PC-3 (cell line): ENCODE measurements at places on chromosomes 7 and 10.

- DNase-seq = no peak
Measured at GRCh38 chr7:125390981-125391380, 461.4 kb upstream of the POT1 start.

GRCh38 chr10:23293145-23293724, 51.4 kb downstream of the C10orf67 start:
- peak; percentile 56 for DNase-seq

DNA sequence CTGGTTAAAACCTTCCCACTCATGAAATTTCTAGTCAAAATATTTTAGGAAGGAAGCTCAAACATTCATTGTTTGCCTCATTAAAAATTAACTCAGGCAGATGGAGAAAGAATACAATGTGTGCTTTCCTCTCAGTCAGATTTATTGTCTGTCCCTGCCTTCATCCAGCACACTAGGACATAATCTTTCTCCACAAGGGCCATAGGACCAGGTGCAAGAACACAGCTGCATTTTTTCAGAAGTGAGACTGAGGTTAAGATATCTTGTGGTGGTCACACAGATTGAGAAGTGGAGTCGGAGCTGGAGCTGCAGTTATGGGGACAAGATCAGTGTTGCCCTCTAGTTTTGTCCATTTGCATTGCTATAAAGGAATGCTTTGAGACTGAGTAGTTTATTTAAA, 666.3 kb downstream of the CCSER2 start:
- no peak for DNase-seq

DNA sequence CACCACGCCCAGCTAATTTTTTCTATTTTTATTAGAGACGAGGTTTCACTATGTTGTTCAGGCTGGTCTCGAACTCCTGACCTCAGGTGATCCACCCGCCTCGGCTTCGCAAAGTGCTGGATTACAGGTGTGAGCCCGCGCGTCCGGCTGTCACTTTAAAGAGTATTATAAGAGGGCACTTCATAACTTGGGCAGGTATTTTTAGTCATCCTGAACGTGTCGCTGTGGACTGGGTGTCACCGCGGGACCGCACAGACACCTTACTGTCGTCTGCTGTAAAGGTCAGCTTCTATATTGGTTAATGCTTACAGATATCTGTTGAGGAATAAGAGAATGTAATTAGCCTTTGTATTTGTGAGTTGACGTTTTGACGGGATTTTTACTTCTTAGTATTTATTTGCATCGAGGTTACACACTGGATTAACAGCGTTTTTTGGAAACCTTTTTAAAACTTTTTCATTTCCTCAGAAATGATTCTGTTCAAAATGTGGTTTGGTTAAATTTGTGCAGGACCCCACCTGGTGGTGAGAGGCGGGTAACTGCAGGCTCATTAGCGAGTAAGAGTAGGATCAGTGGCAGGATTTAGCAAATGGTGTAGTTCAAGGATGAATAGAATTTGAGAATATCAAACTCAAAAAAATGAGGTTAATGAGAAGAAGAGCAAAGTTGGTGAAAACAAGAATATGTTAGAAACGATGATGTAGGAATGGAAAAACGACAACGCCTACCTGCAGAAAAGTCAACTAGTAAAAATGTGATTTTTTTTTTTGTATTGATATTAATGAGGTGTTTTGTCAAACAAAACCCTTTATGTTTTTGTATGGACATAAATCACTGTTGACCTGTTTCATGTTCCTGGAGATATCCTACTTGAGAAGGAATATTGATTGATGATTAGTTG, 3.2 kb downstream of the DNAJB6 start:
- DNase-seq = peak; percentile 76

DNA sequence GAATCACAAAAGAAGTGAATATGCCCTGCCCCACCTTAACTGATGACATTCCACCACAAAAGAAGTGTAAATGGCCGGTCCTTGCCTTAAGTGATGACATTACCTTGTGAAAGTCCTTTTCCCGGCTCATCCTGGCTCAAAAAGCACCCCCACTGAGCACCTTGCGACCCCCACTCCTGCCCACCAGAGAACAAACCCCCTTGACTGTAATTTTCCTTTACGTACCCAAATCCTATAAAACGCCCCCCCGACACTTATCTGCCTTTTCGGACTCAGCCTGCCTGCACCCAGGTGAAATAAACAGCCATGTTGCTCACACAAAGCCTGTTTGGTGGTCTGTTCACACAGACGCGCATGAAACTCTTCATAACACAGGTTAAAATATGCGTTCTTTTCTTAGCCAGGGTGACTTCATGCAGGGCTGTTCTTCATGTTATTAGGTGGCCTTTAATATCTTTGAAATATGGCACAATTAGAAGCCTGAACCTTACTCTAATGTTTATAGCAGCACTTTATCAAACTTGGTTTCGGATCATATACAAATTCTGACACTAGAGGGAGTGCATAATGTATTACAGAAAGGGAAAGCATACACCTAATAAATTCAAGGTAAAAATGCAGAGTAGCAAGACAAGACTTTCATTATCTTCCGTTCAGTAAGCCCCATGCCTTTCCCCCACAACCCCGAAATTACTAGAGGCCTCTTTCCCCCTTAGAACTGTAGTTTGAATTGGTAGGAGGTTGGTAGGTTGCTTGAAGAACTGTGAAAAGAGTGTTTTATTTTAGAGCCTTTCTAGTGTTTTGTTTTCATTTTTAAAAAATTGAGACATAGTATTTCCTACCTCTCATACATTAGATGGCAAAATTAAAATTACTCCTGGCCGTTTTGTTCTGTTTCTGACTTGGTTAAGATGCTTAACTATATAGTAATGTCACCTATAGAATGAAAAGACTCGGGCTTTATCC, 117.9 kb downstream of the NPY start:
- DNase-seq = peak; percentile 65

DNA sequence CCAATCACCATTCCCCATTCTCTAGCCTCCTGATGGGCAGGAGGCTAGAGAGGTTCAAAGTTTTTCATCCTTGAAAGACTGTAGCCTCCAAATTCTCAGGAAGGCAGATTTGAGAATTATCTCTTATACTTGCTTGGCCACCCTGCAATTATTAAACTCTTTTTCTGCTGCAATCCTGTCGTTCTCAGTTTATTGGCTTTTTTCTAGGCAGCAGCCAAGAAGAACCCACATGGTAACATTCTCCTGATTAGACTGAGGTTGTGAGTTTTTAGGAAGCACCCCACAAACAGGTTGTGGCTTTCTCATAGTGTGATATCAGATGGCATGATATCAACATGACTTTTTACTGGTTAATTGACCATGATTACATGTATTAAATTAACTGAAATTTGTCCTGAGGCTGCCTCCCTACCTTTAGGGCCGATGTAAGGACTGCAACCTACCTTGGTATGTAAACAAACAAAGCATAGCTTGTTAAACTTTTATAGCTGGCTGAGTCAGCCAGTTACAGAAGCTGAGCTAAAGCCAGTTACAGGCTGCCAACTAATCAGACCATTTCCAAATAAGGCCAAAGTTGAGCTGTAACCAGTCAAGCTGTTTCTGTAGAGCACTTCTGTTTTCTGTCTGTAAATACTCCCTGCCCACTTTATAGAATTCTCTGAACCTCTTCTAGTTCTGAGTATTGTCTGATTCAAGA, 3.2 kb upstream of the ZNF248 start:
- DNase-seq = peak; percentile 100

GRCh38 chr10:73865459-73866442, 8.6 kb downstream of the CAMK2G start:
- no peak for DNase-seq
